ENCODE measurements at places on chromosomes 1 and 21.

GRCh38 chr21:34639882-34640788 is 25.2 kb upstream of the RCAN1 start:
- DNase-seq, result peak; percentile 25

DNA sequence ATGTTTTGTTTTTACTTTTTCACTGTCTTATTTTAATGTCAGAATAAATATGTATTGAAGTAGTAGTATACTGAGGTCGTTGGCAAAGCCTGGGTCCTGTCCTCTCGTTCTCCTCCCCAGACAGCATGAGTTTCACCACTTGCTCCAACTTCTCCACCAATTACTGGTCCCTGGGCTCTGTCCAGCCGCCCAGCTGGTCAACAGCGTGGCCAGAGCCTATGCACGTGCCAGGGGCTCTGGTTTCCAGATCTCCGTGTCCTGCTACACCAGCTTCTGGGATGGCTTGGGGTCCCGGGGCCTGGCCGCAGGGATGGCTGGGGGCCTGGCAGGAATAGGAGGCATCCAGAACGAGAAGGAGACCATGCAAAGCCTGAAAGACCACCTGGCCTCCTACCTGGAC is 19.3 kb downstream of the PTPN14 start:
- DNase-seq, result no peak

- DNase-seq, result no peak
Measured at GRCh38 chr1:30695439-30695841, 27.9 kb downstream of the MATN1 start.

- DNase-seq, result no peak
Measured at GRCh38 chr1:230599926-230600656, 42.2 kb upstream of the COG2 start.

- no peak for DNase-seq
Measured at GRCh38 chr1:152983743-152984142, at the start of gene SPRR1A. SPRR1A (plus strand) TSS chr1:152984081; CDS start chr1:152985231, 1,150 bp downstream.

DNA sequence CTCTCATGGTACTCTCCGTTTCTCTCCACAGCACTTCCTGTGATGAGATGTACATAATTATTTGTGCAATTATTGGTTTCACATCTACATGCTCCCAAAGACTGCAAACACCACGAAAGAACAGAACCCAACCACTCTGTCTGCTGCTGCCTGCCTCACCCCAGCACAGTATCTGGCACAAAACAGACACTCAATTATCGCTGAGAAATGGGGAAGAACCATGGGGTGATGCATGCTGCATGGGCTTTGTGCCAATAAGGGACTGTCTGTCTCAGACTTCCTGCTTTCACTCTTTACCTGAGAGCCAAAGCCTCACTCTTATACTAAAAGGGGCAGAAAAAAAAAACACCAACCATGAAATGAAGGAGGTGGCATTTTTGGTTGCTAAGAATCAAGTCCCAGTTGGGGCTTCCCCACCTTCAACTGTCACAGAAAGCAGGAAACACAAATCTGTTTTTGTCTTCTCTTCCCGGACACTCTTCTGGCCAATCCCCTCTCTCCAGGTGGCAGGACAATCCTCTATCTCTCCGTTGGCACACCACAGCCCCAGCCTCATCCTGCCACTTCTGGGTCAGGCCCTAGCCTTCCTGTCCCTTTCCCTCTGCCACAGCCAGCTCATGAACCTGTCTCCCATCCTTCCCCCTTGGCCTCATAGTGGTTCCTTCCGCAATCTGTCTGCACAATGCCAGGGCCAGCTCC is 82.0 kb downstream of the TGFBR3 start:
- DNase-seq, result peak; percentile 42

- no peak for DNase-seq
Measured at GRCh38 chr1:208251911-208252835, 8.0 kb upstream of the PLXNA2 start.

GRCh38 chr1:204448344-204448964 is 36.8 kb upstream of the PPP1R15B start:
- no peak for DNase-seq

DNA sequence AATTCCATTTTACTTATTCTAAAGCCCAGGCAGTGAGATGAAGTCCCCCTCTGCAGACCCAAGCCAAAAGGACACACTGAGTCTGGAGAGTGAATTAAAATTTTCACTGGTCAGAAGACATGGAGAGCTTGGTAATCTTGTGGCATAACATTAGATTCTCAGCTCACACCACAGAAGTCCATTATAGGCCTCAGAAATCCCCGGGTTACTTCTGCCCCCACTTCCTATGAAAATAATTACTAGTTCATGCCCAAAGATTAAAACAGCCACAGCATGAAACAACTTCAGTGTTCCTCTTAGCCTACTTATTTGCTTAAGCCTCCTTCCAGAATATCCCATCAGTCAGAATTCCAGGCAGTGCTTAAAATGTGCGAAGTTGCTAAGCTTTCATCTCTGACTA is 123.3 kb downstream of the ZC3H11B start:
- no peak for DNase-seq

- no peak for DNase-seq
Measured at GRCh38 chr1:2935751-2936390, 85.4 kb upstream of the ACTRT2 start.

- DNase-seq, result peak; percentile 36
Measured at GRCh38 chr1:51189421-51190073, 46.5 kb upstream of the RNF11 start.

GRCh38 chr1:15468145-15468544 is 7.8 kb upstream of the CELA2B start:
- no peak for DNase-seq

DNA sequence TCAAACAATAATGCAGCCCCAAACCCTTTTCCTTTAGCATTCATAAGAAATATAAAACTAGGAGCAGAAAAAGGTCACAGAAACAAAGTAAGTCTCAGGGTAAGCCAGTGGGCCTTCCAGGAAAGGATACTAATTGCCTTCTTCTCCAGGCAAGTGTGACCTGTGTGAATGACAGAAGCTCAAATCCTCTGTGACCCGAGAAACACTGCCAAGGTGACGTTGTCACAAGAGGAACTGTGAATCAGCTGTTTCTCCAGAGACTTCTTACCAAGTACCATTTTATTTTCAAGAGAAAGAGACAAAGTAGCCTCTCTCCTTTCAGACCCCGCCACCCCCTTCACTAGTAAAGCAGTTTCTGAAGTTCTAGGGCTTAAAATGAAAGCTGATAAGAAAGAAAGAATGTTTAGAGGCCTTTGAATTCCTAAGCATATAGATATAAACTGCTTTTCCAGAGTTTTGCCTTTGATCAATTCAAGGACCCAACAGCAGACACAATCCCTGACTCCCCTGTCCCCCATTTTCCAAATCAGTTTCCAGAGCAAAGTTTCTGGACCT is 155.6 kb downstream of the NUF2 start:
- no peak for DNase-seq
